Mammary epithelial cell (primary cell): ENCODE measurements at places on chromosomes 7 and 10.

DNA sequence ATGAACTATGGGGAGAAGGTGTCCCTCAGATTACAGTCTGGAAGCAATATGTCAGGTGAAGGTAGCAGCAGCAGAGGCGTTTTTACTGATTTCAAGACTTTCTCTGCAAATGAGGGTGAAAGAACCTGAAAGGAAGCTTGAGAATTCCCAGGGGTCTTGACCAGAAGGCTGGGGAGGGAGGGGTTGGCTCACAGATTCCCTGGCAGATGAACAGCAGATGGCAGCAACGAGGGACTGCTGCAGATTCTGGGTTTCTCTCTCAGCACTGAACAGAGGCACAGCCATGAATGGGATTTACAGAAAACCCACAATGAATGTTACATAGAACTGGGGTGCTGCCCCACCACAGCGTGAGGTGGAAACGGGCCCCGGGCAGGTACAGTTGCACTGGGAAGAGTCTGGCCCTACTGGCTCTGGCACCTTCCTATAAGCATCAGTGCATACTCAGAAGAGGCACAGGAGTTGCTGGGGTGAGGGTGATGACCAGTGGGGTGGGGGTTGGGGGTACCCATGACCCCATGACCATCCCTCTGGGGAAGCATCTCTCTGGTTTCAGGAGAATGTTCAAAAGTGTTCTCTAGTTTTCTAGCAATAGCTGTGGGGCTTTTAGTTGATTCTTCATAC is 317.8 kb downstream of the SH2D4B start:
- no peak for DNase-seq

GRCh38 chr10:99340650-99341049 is 11.5 kb downstream of the CNNM1 start:
- DNase-seq = no peak

DNA sequence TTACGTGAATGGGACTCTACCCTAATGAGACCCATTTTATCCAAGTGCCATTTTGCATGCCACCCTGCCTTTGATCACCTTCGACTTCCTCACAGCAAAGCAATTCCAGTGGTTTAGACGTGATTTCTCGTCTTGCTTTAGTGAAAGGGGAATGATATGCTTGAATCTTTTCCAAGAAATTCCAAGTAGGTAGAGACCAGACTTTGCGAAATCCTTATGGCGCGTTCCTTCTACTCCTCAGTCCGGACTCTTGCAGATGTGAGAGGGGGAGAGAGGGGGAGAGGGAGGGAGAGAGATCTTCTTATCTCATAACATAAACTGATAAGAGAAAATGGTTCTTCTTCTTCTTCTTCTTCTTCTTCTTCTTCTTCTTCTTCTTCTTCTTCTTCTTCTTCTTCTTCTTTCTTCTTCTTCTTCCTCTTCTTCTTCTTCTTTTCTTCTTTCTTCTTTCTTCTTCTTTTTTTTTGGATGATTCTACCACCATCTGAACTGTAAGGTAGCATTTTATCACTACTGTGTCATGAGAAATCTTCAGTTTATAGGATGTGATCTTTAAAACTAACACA is 883 bp downstream of the SPAG6 start:
- DNase-seq = no peak

DNA sequence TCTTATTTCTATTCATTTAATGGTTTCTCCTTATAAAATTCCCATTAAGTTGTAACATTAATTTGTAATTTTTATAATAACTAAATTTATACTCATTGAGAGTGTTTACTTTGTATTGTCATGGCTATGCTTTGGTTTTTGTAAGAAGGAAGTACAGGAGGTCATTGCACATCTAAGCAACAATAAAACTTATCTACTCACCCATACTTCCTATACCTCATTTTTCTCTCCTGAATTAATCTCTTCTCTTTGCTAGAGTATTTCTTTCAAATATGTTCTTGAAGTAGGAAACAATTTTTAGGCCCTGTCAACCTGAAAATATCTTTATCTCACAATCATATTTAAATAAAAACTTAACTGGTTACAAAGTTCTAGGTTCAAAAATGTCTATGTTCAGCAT is 95.4 kb upstream of the WDR11 start:
- no peak for DNase-seq

GRCh38 chr7:108805808-108806397 is 236.2 kb downstream of the DNAJB9 start:
- peak; percentile 4 for DNase-seq

- no peak for DNase-seq
Observed at GRCh38 chr10:70417568-70417967, 13.6 kb downstream of the EIF4EBP2 start.

DNA sequence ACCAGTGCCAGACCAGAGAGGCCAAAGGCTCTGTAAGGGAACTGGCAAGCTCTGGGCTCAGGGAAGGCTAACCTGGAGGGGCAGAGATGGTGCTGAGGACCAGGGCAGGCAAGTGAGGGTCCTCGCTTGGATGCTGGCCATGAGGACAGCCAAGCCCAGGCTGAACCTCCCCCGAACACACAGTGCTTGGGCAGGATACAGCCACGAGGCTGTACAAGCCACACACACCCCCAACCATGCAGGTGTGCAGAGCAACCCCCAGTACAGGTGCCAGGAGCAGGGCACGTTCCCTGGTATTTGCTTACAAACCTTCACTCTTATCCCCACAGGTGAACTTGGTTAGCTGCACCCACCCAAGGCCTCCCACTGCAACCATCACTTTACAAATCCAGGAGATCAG is 185.7 kb downstream of the GRID1 start:
- no peak for DNase-seq

DNA sequence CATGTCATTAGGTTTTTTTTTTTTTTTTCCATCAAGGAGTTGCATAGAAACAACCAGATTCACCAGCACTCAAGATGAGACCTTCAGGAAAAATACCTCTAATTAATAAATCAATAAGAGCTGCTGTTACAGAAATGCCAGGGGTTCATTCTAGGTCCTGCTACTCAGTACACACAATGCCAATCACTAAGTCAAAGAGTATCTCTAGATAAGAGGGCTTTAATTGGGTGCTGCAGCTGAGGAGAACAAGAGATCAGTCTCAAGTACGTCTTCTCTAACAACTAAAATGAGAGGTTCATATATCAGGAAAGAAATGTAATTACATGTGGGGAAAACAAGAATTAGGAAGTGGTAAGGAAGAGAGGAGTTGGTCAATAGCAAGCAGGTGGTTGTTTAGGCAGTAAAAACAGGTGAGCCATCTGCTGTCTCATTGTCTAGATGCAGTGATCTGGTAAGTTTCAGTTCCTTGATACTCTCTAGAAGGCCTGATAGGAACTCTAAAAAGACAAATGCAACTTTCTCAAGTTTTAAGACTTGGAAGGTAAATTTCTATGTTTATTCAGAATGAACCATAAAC is 272.9 kb upstream of the ZWINT start:
- no peak for DNase-seq

DNA sequence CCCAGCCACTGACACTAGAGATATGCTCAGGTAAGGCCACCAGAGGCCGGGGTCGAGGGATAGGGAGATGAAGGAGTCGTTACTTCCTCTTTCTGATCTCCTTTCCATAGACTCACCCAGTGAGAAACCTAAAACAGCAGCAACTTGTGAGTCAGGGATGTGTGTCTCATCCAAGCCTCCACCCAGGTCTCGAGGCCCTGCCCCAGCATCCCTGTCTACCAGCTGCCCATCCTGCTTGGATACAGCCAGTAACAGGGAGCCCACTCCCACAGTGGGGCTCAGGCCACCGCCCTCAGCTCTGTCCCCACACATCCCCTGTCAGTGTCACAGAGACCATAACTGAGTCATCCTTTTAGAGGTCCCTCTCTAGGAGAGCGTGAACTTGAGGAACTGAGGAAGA is 49.6 kb upstream of the CHST15 start:
- DNase-seq = no peak

DNA sequence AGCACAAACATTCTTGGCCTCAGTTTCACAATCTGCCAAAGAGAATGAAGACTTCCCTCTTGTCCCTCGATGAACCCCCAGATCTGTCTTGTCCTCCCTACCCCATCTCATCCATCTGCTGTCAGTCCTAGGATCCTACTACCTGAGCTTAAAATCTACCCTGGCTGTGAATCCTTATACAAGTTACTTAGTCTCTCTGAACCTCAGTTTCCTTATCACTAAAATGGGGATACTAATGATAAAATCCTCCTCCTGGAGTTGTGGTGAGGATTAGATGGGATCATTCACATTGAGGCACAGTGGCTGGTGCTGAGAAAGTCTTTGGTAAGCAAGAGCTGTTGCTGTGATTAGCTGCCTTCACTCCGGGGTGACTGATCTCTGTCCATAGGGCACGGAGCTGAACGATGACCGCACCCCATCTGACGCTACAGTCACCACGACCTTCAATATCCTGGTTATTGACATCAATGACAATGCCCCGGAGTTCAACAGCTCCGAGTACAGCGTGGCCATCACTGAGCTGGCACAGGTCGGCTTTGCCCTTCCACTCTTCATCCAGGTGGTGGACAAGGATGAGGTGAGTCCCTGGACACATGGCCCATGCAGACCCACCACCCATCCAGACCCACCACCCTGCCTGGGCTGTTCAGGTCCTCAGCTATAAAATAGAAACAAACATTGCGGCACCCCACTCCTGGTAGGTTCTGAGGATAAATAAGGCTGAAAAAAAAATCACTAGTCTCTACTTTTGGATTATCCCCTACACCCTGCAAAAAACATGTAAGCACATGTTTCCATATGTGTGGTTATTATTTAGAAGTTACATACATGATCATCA is 102.5 kb downstream of the C10orf105 start:
- DNase-seq = no peak
